Osteoblast (primary cell): ENCODE measurements at places on chromosomes 12 and 14. TPM values are rescaled to one million over a fixed set of nuclear protein-coding genes. Genes with fewer than 3 reads are reported as not detected.

COCH gene
- 0.29 and 1.1 TPM in 2 replicates for total RNA-seq

OR6C2 gene
- not detected in 2 replicates for total RNA-seq

DNA sequence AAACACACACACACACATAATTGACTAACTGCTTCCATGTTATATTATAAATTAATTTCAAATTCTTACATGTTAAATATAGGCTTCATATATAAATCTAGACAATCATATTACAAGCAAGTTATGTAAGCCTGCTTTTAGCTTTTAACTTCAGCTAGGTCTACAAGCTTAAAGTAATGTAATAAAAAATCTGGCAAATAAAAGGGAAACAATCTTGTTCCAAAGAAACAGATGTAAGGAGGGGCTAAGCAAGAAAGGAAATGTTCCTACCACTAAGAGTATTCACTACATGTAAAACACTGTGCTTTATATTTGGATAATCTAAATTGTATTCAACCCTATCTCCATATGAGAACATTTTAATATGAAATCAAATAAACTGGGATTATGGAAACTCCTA lies 110.4 kb downstream of the SLC6A15 start:
- no peaks in the 10 kb centered on the region for H3K36me3 ChIP-seq
- H3K27me3 ChIP-seq: no peaks in the 10 kb centered on the region
- no peak overlapping the region for H3K27ac ChIP-seq
- no peak for DNase-seq

- peaks cover 79% of the 10 kb centered on the region for H3K36me3 ChIP-seq
- H3K4me3 ChIP-seq: no peak overlapping the region
- H3K27ac ChIP-seq: no peak overlapping the region
Measured at GRCh38 chr12:110348431-110349059, 55.0 kb downstream of the ANAPC7 start.

GRCh38 chr12:10952645-10953044 lies 13.6 kb upstream of the TAS2R14 start:
- no peak overlapping the region for H3K4me3 ChIP-seq
- H3K27me3 ChIP-seq: no peaks in the 10 kb centered on the region
- no peaks in the 10 kb centered on the region for H3K4me1 ChIP-seq
